Cardiac fibroblast (primary cell): ENCODE measurements at places on chromosomes 2 and 18.

DNA sequence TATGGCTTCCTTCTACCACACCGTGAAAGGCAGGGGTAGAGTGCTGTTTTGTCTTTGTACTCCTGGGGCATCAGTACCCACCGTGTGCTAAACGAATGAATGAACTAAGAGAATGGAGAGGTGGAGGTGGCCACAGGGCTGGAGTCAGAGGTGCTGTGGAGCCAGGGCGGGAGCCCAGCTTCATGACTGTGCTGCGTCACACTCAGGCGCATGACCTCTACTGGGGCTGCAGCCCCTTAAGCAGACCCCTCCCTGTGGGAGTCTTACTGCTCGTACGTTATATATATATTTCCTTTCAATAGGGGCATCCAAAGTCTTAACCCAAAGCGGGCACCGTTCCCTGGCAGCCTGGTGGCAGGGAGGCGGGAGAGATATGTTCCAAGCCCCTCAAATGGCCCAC is 18.0 kb upstream of the LBH start:
- DNase-seq, result no peak

GRCh38 chr18:32420084-32420750 is 50.5 kb downstream of the GAREM1 start:
- DNase-seq, result peak; percentile 28

DNA sequence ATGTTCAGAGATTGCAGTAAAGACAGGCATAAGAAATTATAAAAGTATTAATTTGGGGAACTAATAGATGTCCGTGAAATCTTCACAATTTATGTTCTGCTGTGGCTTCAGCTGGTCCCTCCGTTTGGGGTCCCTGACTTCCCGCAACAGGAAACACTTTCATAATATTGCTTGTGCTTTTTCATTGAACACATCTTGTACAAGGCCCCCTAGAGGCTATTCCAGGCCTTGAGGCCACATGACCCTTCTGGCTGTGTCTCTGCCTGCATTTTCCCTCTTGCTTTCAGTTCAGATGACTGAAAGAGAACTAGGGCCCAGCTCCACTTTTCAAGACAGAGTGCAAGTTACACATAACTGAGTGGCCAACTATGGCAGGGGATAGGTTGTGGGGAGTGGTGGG is 164.1 kb downstream of the TMEM247 start:
- no peak for DNase-seq

DNA sequence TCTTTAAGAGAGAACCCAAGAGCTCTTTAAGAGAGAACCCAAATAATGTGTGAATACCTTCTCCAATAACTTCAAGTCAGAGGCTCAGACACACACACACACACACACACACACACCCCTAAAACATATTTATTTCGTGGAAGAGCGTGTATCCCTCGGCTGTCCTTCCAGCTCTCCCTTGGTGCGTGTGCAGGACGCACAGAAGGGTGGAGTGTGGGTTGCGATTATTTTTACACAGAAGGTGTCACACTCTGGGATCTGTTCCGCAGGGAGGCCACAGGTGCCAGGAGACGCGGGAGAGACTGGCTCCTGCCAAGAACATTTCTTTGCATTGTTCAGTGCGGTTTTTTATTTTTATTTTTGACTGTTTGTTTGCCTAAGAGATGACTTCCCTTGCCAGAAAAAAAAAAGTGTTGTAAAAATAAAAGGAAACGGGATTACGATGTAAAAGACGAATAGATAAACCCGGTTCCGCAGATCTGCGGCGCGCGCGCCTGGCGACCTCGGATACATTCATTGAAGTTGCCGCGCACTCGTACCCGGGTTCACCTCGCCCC is 47.3 kb upstream of the ATP6V1B1 start:
- no peak for DNase-seq

DNA sequence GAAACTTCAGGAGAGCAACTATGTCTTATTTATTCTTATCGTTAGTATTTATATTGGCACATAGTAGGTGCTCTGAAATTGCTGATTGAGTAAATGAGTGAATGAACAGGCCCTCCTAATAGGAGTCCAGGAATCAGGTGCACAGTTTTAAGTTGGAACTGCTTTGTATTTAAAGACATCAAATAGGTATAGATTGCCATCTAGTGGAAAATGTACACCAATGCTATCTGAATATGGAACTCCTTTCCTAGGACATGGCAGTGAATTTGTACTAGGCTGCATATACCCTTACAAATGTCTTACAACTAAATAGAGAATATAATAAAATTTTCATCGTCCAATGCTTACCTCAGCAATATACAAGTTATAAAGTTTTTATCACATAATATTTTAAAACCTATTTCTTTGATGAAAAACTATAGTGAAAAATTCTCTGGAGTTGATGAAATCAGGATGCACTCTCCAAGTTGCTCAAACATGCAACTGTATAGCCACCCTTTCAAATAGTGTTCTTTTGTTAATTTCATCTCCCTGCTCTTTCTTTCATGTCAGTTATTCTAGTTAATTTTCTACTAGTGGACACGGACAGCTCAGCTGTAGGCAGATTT is 318.9 kb upstream of the SYT4 start:
- peak; percentile 56 for DNase-seq

GRCh38 chr2:231185050-231185725 is 13.2 kb upstream of the ARMC9 start:
- no peak for DNase-seq

DNA sequence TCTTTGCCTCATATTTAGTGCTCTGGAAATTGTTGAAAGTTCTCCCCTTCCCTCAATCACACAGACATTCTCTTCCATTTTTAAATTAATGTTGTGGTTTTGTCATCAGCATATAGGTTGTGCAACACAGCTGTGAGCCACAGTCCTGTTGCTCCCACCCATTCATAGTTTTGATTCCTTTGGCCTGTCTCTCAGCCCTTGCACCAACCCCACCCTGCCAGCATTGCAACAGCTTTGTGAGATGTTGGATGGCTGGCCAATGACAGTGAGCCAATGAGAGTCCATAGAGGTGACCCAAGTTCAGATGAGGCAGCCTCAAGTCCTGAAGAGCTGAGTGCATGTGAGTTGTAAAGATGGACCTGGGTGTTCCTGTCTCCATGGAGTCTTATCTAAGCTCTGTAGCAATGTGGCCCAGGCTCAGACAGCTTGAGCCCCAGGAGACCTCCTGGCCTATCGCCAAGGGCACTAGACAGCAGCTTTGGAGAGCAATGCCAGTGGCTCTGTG is 775.5 kb downstream of the RNF144A start:
- peak; percentile 58 for DNase-seq

GRCh38 chr2:37880551-37880950 is 44.5 kb upstream of the RMDN2 start:
- DNase-seq, result no peak

DNA sequence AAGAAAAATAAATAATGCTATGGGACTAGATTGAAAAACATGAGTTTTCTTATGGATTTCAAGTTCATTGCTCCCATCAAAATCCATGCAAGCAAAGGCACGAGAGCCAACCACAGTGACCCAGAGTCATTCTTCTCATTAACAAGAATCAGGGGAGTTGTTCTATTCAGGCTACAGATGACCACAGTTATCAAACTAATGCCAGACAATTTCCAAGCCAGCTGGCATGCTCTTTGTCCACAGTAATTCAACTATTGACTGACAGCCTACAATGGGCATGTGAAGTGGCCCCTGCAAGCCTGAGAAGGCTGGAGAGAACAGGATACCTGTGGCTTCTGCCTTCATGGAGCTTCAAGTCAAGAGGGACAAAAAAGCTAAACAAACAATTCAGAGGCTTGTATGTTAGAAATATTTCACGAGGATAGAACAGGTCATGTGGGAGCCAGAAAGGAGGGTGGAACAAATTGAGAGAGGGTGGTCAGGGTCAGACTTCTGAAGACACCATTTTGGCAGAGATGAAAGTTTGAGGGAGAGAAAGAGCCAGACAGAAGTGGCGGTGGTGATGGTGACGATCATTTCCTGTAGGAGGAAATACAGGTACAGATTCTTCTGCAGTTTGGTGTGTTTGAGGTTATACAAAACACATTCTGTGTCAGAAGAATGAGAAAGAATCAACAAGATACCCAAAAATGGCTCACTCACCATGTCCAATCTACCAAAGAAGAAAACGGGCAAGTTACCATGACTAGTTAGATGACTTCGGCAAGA is 732.4 kb downstream of the RNF144A start:
- no peak for DNase-seq

DNA sequence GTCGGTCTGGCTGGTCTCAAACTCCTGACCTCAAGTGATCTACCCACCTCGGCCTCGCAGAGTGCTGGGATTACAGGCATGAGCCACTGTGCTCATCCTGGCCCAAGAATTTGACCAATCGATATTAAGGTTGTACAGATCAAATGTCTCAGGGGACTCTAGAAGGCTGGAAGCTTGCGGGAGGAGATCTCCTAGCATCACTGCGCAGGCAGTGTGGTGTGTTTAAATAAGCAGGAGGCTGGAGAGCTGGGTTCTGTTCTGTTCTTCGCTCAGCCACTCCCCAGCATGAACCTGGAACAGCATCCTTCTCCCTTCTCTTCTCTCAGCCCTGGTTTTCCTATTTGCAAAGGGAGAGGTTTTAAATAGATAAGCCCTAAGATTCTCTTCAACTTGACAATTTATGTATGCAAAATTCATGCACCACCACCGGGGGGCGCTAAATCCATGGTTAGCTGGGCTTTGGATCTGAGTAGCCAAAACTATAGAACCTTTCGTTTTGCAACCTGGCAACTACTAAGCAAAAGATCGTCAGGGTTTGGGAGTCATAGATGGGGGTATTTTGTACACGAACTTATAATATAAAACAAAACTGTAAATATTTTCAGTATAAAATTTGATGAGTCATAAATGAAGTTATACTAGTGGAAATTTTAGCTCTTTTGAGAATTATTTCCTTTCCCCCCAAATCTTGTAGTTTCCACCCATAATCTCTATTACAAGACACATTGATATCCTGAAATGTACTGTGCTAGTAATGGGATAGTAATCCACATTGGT is 60.6 kb downstream of the SLC16A14 start:
- DNase-seq, result peak; percentile 86

GRCh38 chr18:79924814-79925731 is 26.4 kb downstream of the SLC66A2 start:
- DNase-seq, result no peak

DNA sequence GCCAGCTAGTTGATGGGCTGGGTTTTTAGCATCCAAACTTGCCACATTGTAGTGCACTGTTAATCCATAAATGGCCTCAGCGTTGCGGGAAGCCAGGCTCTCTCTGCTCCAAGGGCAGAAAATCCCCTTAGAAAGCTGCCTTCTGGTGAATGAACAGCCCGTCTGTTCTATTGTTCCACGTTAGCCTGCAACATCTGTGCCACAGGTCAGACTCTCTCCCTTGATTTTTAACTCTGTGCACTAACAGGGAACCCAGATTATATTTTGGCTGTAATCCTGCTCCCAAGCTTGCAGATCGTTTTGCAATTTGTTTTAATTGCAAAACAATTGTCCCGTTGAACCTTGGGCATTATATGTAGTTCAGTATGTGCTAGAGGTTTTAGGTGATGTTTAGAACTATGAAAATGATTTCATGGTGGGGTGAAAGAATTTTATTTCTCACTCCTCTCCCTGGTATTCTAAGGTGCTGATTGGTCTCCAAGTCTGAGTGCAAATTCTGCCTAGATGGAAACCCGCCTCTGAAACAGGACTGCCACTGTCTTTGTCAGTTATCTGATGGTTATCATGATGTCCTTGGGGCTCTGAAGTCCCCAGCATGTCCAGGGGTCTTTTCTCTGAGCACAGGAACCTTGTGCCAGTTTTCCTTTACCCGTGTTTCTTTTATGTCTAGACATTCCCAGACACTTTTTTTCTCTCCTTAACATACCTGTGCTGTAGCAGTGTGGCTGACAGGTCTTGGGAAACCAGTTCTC is 106.6 kb downstream of the MAP4K4 start:
- DNase-seq, result peak; percentile 79

GRCh38 chr2:206378835-206379234 is 64.5 kb upstream of the ADAM23 start:
- DNase-seq, result no peak

DNA sequence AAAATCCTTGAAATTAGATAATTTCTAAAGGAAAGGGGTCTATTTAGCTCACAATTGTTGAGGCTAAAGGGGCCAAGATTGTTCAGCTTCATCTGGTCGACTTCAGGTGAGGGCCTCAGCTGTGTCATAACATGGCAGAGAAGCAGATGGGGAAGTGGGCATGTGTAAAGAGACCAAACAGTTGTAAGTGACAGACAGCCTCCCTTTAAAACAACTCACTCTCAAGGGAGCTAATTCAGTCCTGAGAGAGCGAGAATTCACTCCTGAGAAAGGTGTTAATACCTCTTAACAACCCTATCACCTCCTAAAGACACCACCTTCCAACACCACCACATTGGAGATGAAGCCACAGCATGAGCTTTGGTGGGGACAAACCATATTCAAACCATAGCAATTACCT is 62.4 kb downstream of the KCMF1 start:
- no peak for DNase-seq

DNA sequence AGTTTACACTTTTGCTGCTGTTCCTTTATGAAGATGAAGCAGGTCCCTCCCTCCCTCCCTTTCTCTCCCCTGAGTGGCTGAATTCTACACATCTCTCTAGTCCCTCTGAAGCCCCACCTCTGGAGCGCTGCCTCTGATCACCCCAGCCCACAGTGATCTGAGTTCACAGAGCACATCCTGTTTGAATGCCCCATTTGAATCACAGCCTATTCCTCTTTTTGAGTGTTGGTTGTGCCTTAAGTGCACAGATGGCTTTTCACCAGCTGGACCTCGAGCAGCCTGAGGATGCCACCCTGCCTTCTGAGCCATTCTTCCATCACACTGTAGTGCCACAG is 87.1 kb downstream of the ITGB1BP1 start:
- DNase-seq, result peak; percentile 40

GRCh38 chr18:29063346-29063745 is 886.4 kb upstream of the CDH2 start:
- no peak for DNase-seq

DNA sequence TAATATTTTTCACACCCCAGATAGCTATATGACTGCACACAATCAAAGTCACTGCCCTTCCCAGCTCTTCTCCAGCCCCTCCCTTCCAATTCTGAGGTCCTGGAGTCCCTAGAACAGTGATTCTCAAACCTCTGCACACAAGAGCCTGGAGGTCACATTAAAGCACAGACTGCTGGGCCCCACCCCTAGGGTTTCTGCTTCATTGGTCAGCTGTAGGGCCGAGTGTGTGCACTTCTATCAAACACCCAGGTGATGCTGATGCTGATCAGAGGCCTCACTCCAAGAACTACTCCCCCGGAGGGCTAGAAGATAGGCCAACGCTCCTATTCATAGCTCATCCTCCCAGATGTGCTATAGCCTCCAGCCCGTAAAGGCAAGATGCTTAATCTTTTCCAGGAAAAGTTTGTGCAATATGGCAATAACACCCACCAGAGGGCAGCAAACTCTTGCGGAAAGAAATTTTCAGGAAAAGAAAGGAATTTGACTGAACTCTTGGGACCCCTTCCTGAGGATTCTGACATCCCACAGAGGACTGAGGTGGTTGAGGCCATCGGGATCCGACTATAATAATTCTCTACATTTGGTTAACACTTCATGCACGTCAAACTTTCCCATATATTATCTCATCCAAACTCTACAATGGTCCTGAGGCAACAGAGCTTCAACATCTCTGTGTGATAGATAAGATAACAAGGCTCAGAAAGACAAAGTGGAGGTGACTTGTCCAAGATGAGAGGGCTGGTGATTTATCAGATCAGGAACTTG is 194.2 kb upstream of the PKDCC start:
- peak; percentile 74 for DNase-seq
